ENCODE measurements at places on chromosomes 2 and 18.

GRCh38 chr2:136874258-136874657 is 108.9 kb downstream of the THSD7B start:
- DNase-seq = peak; percentile 2

- no peak for DNase-seq
Observed at GRCh38 chr2:85550486-85550885, 10.8 kb downstream of the GGCX start.

DNA sequence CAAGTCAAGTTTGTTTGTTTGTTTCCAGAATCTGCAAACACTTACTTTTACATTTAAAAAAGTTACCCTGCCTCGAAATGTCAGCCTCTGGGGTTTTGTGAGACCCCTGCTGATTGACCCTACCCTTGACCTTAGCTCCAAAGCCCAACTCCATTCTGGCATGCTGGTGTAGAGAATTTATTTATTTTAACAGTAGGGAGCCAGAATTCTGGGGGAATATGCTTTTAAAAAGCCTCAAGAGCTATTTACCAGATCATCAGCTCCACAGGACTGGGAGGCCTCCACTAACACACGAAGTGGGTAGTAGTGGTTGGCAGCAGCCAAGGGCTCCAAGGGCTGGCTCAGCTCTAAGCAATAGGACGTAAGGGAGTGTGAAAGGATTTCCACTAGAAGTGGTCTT is 23.2 kb upstream of the GREB1L start:
- DNase-seq = no peak

- DNase-seq = no peak
Observed at GRCh38 chr18:76493213-76494161, 1.6 kb downstream of the ZNF516 start.

GRCh38 chr2:40371525-40372282 is 80.2 kb downstream of the SLC8A1 start:
- no peak for DNase-seq

DNA sequence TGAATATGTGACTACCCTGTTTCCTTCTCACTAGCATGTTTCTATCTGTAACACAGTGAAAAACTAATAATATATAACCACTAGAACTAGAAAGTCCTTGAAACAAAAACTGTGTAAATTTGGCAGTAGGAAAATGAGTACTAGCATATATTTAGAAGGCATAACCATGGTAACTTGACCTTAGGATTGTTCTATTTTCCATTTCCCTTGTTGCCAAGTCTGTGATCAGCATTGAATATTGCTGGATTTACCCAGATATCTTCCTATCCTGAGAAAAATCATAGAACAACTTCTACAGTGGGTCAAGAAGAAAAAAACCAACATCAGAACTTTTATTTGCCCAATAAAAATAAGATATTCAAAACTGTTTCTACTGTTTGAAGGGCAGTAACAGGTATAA is 563.9 kb upstream of the NRXN1 start:
- no peak for DNase-seq

- no peak for DNase-seq
Observed at GRCh38 chr2:107235491-107236254, 349.7 kb upstream of the ST6GAL2 start.

DNA sequence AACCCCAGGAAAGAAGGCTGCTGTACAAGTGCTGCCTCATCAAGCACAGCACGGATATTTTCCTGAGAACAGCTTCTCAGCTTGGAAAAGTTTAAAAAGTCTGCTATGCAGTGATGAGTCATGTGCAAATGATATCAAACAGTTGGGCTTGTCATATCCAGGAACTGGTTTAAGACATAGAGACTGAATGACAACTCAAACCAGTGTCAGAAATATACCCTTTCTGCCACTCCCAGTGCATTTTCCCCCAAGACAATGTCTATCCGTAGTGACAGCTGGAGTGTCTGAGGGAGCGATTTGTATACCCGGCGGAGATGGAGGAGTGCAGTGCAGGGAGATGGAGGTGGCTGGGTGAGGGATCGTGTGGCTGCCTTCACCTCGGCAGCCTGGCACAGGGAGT is 28.2 kb downstream of the SOX11 start:
- no peak for DNase-seq

Measured in SW 1271 (cell line).